ENCODE measurements at places on chromosomes 12 and 14.

- DNase-seq = no peak
These were observed 2.2 kb downstream of the SLC25A21 start for GRCh38 chr14:37170237-37170636.

DNA sequence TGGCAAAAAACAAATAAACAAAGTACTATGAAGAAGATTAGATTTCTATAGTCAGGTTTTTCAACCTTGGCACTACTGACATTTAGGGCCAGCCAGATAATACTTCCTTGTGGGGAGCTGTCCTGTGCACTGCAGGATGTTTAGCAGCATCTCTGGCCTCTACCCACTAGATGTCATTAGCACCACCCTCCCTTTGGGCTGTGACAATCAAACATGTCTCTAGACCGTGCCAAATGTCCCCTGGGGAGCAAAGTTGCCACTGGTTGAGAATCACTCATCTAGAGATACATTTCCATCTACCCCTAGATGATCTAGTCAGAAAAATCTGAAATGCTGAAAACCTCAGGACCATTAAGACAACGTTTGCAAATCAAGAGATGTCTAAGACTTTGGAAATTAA lies 29.9 kb downstream of the SRRM4 start:
- no peak for DNase-seq

GRCh38 chr12:53750812-53751335 lies 905 bp downstream of the CISTR start:
- DNase-seq = peak; percentile 46

- peak; percentile 77 for DNase-seq
These were observed 10.6 kb upstream of the MLXIP start for GRCh38 chr12:122067966-122068365.

GRCh38 chr14:23577004-23577681 lies 1.4 kb downstream of the JPH4 start:
- DNase-seq = peak; percentile 49

GRCh38 chr12:93784339-93785086 lies 107.3 kb downstream of the CRADD start:
- no peak for DNase-seq

- DNase-seq = no peak
These were observed 91.4 kb downstream of the DRAM1 start for GRCh38 chr12:101968770-101969169.

DNA sequence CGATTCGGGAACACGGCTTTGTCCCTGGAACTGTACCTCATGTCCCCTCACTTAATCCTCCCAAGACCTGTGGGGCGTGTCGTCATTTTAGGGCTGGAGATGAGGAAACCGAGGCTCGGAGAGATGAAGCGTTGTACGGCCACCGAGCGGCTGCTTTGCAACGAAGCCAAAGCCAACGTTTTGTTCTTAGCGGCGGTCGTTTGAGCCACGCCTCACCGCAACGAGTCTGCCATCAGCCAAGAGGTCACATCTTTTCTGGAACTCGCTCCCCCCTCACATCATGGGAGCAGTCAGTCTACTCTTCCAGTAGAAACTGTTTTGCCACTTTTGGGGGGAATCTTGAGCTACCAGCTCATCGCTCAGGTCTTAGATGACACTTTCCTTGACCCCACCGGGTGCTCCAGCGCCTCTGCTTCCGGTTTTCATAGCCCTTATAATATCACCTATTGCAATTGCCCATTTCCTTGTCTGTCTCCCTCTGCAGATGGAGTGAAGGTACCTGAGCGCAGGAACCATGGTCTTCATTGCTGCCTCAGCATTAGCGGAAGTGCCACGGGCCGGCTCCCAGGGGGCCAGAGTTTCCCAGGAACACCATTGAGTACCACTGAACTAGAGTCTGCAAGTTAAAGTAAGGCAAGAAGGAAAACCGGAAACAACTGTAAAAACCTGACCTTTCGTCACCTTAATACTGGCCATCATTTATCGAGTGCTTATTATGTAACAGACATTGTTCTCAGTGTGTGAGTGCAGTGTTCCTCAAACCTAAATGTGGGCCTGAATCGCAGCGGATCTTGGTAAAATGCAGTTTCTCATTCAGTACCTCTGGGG lies 19.6 kb downstream of the NINJ2 start:
- no peak for DNase-seq

GRCh38 chr14:104843006-104843405 lies 22.1 kb upstream of the CEP170B start:
- DNase-seq = no peak

- no peak for DNase-seq
These were observed 92.9 kb downstream of the ESR2 start for GRCh38 chr14:64201296-64201695.

DNA sequence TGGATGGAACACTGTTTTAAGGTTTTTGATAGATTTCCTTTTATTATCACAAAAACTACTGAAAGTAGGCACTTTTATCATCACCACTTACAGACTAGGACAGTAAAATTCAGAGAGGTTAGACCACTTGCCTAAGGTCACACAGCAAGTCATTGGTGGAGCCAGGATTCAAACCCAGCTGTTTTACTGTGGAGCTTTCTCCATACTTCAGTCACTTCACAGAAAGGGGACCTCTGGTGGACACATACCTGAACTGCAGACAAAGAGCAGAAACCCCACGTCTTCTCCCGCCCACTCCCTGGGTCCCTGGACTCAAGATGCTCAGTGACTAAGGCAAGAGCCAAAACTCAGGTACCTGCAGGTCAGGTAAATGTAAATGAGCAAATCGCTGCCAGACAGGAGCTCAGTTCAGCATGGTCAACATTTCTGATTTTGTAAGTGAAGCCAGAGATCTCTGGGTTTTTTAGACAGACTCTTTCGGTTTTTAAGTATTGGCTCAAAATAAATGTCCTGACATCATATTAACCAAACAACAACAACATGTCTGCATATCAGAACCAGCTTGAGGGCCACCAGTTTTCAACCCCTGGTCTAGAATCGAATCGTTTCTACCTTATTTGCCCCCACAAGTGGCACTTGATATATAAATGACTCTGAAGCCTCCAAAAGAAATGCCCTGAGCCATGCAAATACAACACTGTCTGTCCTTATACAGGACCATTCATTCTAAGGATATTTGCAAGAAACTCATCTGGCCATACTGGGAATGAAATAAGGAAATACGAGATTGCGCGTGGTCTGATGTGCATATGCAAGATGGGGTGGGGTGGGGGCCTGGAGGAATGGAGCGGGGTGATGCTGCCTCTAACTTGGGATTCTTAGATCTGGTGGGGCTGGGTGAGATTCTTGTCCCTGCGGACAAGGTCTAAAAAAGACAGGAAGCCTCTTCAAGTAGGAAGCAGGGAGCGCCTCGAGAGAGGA lies 110.9 kb downstream of the KSR2 start:
- peak; percentile 48 for DNase-seq

DNA sequence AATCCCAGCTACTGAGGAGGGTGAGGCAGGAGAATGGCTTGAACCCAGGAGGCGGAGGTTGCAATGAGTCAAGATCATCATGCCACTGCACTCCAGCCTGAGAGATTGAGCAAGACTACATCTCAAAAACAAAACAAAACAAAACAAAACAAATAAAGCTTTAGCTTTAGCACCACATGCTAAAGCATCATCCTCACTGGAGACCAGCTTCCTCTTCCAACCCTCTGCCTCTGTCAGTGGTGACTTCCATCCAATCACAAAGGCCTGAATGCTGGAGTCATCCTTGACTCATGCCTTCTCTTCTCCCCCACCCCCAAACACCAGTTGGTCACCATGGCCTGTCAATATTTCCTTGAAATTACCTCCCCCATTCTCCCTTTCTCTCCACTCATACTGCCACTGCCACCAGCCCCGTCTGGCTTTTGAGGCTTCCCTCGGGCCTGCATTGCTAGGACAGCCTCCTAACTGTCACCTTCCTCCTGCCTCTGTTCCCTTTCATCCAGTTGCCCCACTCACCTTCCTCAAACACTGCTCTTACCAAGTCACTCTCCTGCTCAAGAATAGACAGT lies 1.4 kb downstream of the ZNF385A start:
- DNase-seq = no peak

DNA sequence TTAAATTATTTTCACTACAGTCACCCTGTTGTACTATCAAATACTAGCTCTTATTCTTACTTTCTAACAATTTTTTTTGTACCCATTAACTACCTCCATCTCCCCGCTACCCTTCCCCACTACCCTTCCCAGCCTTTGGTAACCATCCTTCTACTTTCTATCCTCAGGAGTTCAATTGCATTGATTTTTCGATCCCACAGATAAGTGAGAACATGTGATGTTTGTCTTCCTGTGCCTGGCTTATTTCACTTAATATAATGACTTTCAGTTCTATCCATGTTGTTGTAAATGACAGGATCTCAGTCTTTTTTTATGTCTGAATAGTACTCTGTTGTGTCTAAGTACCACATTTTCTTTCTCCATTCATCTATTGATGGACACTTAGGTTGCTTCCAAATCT lies 117.8 kb downstream of the FIGNL2 start:
- DNase-seq = no peak

DNA sequence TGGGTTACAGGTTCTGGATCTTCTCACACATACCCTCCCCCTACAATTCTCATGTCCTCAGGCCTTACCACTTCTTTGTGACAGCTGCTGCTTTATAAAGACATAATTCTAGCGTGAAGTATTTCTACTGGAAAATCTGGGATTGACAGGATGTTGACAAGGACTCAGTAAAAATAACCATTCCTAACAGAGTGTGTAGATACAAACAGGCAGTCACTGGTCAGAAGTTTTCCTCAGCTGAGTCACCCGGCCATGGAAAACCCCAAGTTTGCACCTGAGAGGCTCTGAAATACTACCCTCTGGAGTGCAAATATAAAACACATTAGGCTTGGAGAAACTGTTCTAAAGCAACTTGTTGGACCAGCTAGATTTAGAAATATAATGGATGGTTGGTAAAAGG lies 54.4 kb downstream of the SPPL3 start:
- no peak for DNase-seq

- no peak for DNase-seq
These were observed 42.8 kb upstream of the WNK1 start for GRCh38 chr12:709455-710020.

DNA sequence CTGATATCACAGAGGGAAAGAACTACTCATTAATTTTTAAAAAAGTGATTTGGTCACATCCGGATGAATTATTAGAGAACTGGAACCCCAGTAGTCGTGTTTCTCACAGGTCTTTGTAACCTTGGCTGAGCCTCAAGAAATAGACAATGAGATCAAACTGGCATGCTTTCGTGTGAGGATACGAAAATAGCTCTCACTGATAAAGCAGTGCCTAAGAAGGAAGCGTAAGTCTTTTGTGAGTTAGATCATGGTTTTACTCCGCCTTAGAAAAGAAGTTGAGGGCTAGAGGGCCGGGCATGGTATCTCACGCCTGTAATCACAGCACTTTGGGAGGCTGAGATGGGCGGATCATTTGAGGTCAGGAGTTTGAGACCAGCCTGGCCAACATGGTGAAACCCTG lies 33.8 kb upstream of the GALNT16 start:
- DNase-seq = no peak

- DNase-seq = no peak
These were observed 26.1 kb downstream of the SERPINA3 start for GRCh38 chr14:94638339-94638738.

GRCh38 chr12:27123642-27124041 lies 41.3 kb upstream of the C12orf71 start:
- DNase-seq = no peak

GRCh38 chr12:49259452-49259851 lies 5.4 kb upstream of the TUBA1C start:
- no peak for DNase-seq

DNA sequence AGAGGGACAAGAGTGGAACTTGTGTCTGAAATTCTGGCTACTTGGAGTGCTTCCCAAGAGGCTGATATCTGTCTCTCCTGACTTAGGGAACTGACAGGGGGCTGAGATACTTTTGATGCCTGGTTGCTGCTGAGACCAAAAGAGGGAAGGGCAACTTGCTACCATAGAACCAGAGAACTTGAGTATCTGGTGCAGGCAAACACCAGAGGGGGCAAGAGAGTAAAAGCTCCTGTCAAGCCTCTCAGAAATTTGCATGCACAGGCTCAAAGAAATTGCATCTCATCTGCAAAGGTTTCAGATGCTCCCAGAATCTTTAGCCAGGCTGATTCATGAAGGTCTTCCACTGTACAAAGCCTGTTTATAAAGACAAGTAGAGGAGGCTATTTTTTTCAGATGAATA lies 391.3 kb upstream of the FOXG1 start:
- DNase-seq = no peak

DNA sequence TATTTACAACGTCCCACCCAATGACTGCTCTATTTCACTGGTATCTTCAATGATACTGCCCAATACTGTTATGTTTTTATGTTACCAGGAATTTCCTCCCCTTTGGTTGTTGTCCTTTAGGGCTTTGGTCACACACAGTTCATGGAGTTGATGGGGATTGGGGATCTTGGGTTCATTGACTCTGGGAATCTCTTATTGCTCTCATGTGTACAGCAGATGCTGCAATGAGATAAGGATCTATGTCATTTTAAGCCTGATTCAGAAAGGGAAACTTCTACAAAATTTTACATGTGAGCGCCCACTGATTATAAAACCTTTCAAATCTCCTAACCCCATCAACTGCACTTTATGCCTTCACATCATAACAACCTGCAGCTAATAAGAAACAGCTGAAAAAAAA lies 67.2 kb downstream of the FAR2 start:
- DNase-seq = no peak
